ENCODE measurements at places on chromosomes 7 and 10.

DNA sequence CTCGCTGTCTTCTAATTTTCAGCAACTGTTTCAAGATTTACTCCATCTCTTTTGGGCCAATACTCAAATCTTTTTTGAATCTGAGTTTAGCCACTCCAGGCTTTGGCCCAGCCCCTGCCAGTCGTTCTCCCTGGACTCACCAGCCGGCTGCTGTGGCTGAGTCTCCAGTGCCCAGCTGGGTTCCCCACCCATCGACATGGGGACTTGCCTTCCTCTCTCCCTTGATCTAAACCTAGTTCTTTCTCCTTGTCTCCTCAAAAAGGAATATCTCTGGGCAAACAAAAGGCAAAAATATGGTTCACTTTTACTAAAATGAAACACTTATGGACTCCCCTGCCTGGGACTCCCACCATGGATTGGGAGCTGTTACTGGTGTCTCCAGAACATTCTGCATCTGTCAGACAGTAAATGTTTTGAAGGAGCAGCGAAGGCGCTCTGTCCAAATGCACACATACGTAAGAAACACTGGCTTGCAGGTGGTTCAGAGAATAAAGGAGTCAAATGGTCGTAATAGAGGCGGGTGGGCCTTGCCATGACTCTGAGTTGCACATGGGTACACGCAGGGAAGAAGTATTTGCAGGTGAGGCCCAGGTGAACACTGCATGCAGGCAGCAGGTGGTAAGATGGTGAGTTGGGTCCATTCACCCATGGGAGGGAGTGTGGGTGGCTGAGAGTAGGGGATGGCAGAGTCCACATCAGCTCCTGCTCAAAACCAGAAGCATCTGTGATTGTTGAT, 35.5 kb upstream of the HABP2 start:
- DNase-seq: no peak

DNA sequence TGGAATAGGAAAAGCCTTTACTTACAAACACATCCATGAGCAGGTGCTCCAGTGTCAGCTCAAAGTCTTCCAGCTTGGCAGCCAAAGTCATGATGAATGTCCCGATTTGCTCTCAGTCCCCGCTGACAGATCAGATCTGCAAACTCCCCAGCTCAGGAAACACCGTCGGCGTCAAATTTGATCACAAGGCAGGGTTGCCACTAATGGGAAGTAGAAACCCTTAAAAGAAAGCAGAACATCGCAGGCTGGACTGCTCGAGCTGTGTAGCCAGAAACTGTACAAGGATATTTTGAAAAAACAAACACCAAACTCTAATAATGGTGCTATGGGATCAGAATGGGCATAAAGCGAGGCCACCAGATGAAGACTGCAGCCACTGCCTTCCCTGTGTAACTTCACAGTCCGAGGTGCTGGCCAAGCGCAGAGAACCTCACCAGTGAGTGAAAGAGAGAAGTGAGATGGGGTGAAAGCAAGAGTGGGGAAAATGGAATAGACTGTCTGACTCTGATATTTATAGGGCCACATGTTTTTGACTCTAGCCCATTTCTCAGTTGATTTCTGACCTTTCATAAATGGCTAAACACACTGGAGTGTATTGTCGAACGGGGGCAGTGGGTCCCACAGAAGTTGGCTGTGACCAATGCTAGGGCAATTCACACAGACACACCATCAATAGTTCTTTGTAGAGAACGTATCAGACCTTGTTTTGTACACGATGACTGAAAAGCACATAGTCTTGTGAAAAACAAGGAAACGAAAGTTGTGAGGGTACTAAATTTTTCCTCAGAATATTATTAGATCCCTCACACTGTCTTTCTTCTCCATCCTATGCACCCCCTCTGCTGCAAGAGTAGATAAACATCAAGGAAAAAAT, 306.2 kb downstream of the FRMD4A start:
- no peak for DNase-seq

DNA sequence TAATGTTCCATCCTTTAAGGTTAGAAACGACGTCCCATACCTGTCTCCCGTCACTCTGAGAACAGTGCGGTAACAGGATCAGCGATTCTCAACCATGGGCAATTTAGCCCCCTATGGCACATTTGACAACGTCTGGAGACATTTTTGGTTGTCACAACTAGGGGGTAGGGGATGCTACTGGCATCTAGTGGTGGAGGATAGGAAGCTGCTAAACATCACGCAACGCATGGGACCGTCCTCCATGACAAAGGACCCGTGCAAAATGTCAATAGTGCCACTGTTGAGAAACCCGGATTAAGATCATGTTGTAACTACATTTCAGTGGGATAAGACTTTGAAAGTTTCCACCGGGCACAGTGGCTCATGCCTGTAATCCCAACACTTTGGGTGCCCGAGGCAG, 5.0 kb upstream of the PAXIP1 start:
- peak; percentile 73 for DNase-seq

- DNase-seq: no peak
Measured at GRCh38 chr10:93065675-93066543, 5.3 kb downstream of the CYP26C1 start.

DNA sequence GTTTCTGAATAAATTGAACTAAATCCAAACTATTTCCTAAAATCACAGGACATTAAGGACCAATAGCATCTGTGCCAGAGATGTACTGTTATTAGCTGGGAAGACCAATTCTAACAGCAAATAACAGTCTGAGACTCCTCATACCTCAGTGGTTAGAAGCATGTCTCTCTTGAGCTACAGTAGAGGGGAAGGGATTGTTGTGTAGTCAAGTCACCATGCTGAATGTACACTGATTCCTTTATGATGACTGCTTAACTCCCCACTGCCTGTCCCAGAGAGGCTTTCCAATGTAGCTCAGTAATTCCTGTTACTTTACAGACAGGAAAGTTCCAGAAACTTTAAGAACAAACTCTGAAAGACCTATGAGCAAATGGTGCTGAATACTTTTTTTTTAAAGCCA, 13.9 kb downstream of the MEST start:
- DNase-seq: no peak

DNA sequence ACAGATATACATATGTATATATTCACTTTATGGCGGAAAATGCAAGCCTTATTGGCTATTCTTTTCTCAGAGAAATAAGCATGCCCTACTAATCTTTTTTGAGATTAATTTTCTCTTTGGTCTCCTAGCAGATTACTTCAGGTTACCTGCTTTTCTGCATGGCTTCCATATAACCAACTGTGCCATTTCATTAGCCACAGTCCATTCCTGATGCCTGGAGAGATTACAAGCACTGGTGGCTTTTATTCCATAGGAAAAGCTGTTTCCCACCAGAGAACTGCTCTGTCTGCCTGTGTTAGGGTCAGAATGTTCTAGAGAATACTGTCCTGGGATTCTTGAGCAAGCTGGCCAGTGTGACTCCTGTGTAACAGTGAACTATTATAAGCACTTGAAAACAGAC, 59.8 kb downstream of the LRRN3 start:
- no peak for DNase-seq

DNA sequence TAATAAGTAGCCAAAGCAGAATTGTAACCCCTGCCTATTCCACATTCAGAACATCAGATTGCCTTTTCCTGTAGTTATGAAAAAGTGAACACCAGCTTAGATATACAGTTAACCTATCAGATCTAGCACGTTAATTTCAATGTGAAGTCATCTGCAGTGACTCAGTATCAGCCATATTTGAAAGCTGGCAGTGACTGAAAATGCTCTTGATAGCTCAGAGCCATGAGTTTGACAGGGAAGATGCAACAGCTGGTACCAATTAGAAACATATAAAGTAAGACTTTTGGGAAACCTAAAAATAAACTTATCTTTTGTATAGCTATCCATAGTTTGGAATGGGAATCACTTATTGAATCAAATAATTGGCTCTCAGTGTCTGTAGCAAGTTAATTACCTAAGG, 284.1 kb upstream of the NPSR1 start:
- no peak for DNase-seq

- no peak for DNase-seq
Measured at GRCh38 chr7:148688526-148688925, 10.2 kb upstream of the CUL1 start.

DNA sequence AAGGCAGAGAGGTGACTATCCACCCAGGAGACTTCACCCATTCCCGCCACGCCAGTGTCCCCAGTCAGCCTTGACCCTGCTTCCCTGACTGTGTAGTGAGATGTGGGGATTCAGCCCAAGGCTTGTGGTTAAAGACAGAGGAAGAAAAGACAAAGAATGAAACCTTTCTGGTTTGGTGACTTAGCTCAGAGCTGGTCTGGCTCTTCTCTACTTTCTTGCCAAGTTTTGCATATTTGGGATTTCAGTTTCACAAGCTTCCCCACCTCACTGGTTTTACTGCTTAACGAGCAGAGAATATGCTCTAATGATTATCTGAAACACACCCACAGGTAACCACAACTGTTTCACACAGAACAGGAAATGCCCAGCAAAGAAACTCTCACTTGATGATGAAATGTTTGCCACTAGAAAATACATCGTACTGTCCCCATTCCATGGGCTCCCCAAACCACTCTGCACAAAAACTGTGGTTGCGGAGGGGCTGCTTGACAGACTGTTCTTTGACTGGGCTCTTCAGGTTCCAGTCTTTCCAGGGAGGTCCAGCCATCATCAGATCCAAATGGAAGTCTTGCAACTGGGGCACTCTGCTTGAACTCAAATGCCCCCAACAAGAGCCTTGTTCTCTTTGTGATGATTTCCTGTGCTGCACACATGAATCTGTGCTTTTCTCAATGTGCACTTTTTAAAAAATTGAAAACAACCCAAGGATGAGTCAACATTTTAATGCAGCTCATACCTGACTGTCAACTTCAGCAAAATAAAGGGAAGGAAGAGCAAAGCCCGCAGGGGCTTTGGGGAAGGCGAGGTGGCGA, 95.5 kb downstream of the CTBP2 start:
- DNase-seq: peak; percentile 57

DNA sequence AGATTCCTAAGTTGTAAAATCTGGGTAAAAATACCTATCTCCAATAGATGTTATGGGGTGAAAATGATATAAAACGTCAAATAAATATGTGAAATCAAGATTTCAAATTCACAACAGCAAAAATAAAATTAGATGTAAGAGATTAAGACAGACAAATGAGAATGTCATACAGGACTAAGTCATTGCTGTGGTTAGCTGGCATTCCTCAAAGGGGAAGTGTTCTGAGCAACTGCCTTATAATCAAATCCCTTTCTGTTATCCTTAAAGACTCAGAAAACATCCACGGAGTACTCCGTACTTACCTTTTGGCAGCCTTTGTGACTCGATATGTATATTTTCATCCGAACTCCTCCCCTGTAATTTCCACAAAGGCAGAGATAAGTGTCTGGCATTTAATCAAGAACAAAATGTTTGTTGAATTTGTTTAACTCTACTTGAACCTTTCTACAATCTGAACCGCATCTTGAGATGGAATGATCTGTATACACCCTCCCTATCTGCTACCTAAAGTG, 559.6 kb downstream of the GATA3 start:
- no peak for DNase-seq

GRCh38 chr7:36037121-36037662, 115.9 kb upstream of the EEPD1 start:
- no peak for DNase-seq

- DNase-seq: no peak
Measured at GRCh38 chr7:135160098-135160857, 10.2 kb downstream of the CYREN start.

DNA sequence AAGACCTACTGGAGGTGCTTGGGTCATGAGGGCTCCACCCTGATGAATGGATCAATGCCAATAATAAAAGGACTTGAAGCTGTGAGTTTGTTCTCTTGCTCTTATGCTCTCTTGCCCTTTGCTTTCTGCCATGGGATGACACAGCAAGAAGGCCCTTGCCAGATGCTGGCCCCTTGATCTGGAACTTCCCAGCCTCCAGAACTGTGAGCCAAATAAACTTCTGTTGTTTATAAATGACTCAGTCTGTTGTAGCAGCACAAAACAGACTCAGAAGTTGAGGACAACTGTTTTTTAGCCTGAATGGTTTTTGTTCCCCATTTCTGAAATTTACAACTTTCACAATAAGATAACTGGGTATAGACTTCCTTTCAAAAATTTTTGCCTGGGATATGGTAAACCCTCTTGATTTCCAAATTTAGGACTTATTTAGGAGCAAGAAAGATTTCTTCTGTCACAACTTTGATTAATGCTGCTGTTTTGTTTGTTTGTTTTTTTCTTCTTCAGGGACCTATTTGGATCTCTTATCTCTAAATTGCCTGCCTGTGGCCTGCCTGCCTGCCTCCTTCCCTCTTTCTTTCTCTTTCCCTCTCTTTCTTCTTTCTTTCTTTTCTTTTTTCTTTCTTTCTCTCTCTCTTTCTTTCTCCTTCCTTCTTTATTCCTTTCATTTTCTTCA, 12.1 kb downstream of the ENTPD1 start:
- DNase-seq: no peak

- no peak for DNase-seq
Measured at GRCh38 chr7:136139417-136139816, 162.3 kb upstream of the MTPN start.

- DNase-seq: no peak
Measured at GRCh38 chr7:106019470-106019820, 56.4 kb downstream of the CDHR3 start.

DNA sequence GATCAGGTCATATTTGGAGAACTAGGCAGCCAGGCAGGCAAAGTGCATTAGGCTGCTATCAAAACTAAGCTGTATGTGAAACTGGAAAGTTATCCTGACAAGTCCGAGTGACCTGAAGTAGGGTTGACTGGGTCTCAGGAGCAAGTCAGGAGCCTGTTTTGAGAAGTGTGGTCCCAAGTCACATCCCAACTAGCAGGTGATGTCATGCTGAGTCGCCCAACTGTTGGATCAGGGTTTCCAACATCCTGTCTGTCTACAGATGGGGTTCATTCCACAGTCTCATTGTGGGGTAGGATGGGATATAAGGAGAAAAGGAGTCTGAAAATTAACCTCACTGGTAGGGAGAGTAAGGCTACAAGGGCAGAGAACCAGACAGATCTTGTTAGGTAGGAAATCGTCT, 27.0 kb downstream of the SLC26A4 start:
- DNase-seq: no peak

DNA sequence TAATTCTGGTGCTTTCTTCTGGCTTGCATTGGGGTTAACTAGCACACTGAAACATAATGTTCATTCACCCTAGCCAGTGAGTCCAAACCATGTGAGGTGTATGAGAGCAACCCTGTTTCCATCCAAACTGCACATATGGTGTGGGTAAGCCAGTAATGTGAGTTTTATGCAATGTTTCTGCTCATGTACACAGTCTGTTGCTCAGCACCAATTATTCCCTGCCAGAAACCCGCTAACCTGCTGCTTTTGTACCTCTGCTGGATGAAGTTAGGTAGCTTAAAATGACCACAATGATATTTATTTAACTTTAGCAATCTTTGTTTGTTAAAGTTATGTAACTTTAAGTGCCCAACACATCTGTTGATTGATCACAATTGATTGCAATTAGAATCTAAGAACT, 93.7 kb upstream of the RPA3 start:
- DNase-seq: no peak

DNA sequence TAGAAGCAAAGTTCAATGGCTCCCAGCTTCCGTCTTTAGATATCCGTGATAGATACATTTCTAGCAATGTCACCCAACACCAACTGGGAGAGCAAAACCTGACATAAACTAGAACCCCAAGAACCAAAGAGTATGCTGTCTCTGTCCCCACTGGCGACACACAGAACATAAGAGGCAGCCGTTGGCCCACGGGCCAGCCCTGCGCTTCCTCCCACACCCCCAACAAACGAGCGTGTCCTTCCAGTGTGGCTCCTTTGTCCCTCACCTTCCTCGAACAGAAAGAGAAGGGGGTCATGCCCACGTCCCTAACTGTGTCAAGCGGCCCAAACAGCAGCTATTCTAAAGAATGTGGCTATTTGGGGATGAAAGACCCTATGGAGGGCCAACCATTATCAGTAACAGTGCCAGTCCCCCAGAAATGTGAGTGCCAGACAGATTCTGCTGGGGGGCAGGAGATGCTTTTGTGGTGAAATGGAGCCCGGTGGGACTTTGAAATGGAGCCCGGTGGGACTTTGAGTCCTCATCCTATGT, 171.9 kb downstream of the USP6NL start:
- no peak for DNase-seq

Data from activated CD4-positive, alpha-beta T cell treated with anti-CD3 and anti-CD28 coated beads, Interleukin-2, amount 10 ng/mL, durations not matched to agents 24 days and 14 days (primary cell).